Neuronal stem cell (in vitro differentiated cells): ENCODE measurements at places on chromosomes 13 and 19.

DNA sequence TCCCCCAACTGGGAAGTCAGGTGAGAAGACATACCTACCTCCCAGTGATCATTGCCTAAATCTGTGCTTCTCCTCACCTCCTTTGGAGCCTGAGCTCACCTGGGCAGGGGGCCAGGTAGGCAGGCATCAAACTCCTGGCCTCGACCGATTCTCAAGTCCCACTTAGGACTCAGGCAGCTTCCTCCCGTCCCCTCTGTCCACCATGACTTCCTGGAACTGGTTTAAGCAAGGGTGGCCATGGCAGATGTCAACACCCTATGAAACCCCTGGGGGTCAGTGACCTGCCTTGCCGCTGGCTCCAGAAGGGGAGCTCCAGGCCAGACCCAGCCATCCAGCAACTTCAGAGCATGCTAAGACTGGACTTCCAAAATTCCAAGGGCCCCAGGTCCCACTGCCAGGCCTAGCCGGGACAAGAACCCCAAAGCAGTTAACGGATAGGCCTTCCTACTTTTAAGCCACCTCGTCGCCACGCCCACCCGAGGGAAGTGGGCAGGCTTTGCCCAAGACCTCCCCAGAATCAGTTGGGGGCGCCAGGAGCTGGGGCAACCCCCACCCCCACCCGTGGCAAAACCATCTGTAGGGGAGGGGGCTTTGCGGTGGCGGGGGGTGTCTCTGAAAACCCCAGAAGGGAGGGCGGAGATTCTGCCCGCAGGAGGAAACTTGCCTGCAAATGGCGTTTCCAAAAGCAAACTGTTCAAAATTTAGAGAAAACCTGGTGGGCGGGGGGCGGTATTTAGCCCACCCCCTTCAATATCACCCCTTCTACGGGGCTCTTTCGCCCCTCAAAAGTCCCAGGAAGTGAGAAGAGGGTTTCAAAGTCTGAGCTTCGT lies 657 bp downstream of the PLIN3 start:
- H3K36me3 ChIP-seq, result peaks cover 5% of the 10 kb centered on the region
- no peaks in the 10 kb centered on the region for H3K27me3 ChIP-seq
- peak; percentile 47 for DNase-seq
- H3K27ac ChIP-seq, result no peak overlapping the region

- no peaks in the 10 kb centered on the region for H3K36me3 ChIP-seq
- no peak overlapping the region for H3K4me3 ChIP-seq
- DNase-seq, result no peak
- no peak overlapping the region for H3K27ac ChIP-seq
- H3K4me1 ChIP-seq, result no peaks in the 10 kb centered on the region
- no peaks in the 10 kb centered on the region for H3K27me3 ChIP-seq
Observed at GRCh38 chr19:15702534-15702930, 25.3 kb upstream of the OR10H2 start.

- no peak overlapping the region for H3K27ac ChIP-seq
- DNase-seq, result no peak
- peaks cover 98% of the 10 kb centered on the region for H3K36me3 ChIP-seq
- no peaks in the 10 kb centered on the region for H3K4me1 ChIP-seq
- no peak overlapping the region for H3K4me3 ChIP-seq
- H3K27me3 ChIP-seq, result no peaks in the 10 kb centered on the region
Observed at GRCh38 chr13:46775385-46776107, 21.4 kb downstream of the ESD start.

DNA sequence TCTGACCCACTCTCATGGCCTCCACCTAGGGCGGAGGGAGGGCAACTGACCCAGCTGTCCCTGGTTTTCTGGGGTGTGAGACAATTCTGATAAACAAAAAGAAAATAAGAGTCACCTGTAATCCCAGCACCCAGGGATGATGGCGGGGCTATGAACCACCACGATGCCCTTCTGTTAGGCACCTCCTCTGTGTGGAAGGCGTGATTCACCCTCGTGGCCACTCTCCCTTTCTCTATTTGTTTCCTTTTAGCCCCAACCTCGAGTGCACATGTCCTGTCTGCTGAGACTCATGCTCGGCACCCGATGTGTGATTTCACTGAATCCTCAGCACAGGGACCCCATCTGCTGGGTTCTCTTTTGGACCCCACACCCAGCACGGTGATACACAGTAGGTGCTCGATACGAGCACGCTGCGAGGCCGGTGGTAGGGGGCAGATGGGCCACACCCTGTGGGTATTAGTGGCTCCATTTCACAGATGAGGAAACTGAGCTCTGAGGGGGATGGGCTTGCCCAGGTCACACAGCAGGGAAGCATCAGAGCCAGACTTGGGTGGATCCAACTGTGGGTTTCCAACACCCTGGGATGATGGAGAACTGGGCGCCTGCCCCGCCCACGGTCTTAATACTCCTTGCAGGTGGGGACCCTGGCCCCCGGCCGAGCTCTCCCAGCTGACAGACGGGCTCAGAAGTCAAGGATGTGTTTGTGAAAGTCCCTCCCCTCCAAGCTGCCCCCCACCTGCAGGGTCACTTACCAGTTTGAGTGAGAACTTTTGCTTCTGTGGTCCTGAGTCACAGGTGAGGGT lies 24.9 kb downstream of the VRK3 start:
- no peak overlapping the region for H3K27ac ChIP-seq
- no peaks in the 10 kb centered on the region for H3K27me3 ChIP-seq
- no peaks in the 10 kb centered on the region for H3K4me1 ChIP-seq

- no peak overlapping the region for H3K27ac ChIP-seq
- no peaks in the 10 kb centered on the region for H3K27me3 ChIP-seq
- H3K36me3 ChIP-seq, result peaks cover 56% of the 10 kb centered on the region
- H3K4me3 ChIP-seq, result no peak overlapping the region
Observed at GRCh38 chr19:46919324-46919723, 58.5 kb downstream of the ARHGAP35 start.

GRCh38 chr13:44437356-44438233 lies 64.0 kb downstream of the SERP2 start:
- no peak overlapping the region for H3K27ac ChIP-seq
- peaks cover 13% of the 10 kb centered on the region for H3K36me3 ChIP-seq
- H3K4me3 ChIP-seq, result no peak overlapping the region
- DNase-seq, result peak; percentile 36

- no peaks in the 10 kb centered on the region for H3K36me3 ChIP-seq
- peak overlapping the region; percentile 44 for H3K4me3 ChIP-seq
- DNase-seq, result no peak
- no peaks in the 10 kb centered on the region for H3K4me1 ChIP-seq
- no peak overlapping the region for H3K27ac ChIP-seq
Observed at GRCh38 chr19:31350693-31351055, 1.4 kb upstream of the TSHZ3 start.

DNA sequence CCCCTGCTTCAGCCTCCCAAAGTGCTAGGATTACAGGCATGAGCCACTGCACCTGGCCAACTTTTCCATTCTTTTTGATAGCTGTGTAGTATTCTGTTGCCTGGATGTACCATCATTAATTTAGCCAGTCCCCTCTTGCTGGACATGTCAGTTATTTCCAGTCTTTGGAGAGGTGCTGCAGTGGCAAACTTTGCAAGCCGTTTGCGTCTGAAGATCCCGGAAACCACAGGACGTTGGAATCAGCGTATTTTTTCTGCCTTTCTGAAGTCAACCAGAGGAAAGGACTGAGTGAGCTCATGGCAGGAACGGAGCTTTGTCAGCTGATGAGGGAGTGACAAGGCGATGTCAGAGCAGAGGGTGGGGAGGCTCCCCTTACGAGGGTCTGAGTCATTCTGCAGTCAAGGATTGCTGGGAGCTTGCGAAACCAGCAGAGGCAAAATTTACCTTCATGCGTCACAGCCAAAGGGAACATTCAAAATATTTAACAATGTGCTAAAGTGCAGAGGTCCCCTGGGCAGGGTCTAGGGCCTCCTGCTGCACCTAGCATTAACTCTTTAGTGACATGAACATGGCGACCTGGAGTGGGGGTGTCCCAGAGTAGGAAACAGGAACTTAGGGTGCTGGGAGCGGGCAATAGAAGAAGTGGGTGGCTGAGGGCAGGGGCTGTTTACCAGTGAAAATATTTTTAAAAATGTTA lies 5.6 kb downstream of the C5AR1 start:
- no peak overlapping the region for H3K27ac ChIP-seq
- no peaks in the 10 kb centered on the region for H3K36me3 ChIP-seq
- H3K4me3 ChIP-seq, result no peak overlapping the region

GRCh38 chr19:55857149-55857548 lies 20.8 kb downstream of the NLRP4 start:
- no peaks in the 10 kb centered on the region for H3K36me3 ChIP-seq
- H3K4me3 ChIP-seq, result no peak overlapping the region
- H3K27me3 ChIP-seq, result peaks cover 7% of the 10 kb centered on the region
- no peak for DNase-seq
- H3K4me1 ChIP-seq, result no peaks in the 10 kb centered on the region

- no peak overlapping the region for H3K4me3 ChIP-seq
- H3K27me3 ChIP-seq, result peaks cover 8% of the 10 kb centered on the region
- no peak overlapping the region for H3K27ac ChIP-seq
Observed at GRCh38 chr13:99044764-99045163, 66.9 kb upstream of the DOCK9 start.

DNA sequence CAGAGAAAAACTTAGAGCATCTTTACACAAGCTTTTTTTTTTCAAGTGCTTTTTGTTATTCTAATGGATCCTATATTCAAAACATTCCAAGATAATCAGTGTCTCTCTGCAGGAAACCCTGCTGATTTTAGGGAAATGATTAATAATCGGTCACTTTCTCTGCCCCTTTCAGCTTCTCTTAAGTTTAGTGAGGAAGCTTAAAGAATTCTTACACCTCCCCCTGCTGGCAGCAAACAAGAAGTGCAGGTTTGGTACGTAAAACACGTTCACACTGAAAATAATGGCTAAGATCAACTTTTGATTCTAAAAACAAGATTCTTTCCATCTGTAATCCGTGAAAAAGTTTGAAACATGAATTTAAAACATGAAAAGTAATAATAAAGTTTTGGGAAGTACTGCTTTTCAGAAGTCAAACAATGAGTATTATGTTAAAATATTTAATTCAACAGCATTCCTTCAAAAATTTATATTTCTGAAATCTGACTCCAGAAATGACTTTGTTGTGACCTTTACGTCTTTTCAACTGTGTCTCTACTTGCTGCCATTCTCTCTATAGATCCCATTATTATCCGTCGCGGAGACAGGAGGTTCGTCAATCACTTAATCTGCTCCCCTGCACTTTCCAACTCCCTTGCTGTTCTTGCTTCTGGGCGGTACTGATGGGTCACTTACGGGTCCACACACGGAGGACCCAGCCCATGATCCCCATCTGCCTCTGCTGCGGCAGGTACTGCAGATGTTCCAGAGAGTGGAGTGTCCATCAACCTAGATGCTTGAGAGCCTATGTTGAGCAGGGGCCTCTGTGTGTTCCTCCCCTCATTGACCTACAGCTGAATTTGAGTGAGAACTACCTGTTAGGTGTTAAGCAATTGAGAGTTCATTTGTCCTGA lies 203.1 kb upstream of the EDNRB start:
- no peaks in the 10 kb centered on the region for H3K36me3 ChIP-seq
- DNase-seq, result peak; percentile 52
- H3K4me1 ChIP-seq, result no peaks in the 10 kb centered on the region
- no peak overlapping the region for H3K4me3 ChIP-seq
- no peak overlapping the region for H3K27ac ChIP-seq

DNA sequence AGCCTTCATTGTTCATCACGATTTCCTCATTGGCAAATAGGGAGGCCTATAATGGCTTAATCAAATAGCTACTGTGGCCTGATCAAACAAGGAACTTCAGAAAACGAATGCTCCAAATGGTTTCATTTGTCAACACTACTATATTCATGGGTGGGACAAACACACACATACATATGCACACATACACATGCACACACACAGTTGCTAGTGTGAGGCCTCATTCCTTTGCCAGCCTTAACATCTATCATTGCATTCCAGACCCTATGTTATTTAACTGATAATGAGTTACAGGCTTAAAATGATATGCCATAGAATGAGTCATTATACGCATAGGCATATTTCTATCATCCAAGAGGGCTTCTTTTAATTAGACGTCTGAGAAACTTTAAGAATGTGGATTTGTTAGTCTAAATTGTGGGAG lies 140.2 kb downstream of the KLF5 start:
- H3K36me3 ChIP-seq, result no peaks in the 10 kb centered on the region
- H3K4me1 ChIP-seq, result no peaks in the 10 kb centered on the region
- H3K27ac ChIP-seq, result no peak overlapping the region
- H3K27me3 ChIP-seq, result no peaks in the 10 kb centered on the region
- DNase-seq, result no peak

GRCh38 chr19:46608581-46609345 lies 7.6 kb downstream of the CALM3 start:
- no peak for DNase-seq
- H3K27me3 ChIP-seq, result no peaks in the 10 kb centered on the region
- no peak overlapping the region for H3K27ac ChIP-seq
- H3K36me3 ChIP-seq, result peaks cover 74% of the 10 kb centered on the region
- H3K4me1 ChIP-seq, result peaks cover 5% of the 10 kb centered on the region
- no peak overlapping the region for H3K4me3 ChIP-seq

DNA sequence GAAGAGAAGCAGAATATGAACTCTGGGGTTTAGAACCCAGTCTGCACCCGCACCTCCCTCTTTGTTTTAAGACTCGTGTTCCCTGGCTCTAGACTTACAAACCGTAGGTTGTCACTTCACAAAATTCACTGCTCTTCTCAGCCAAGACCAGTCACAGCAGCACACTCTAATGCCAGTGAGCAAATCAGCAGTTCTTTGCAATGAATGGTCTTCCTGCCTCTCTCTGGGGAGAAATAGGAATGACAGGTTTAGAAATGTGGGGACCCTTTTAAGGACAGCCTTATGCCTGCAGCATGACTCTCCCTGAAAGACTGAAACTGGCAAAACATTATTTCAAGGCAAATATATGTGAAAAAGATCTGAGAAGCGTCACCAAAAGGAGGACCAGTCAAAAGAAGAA lies 156.9 kb downstream of the KCTD15 start:
- H3K27ac ChIP-seq, result no peak overlapping the region
- no peak overlapping the region for H3K4me3 ChIP-seq
- peaks cover 8% of the 10 kb centered on the region for H3K27me3 ChIP-seq
- H3K4me1 ChIP-seq, result no peaks in the 10 kb centered on the region
- H3K36me3 ChIP-seq, result no peaks in the 10 kb centered on the region
- no peak for DNase-seq

DNA sequence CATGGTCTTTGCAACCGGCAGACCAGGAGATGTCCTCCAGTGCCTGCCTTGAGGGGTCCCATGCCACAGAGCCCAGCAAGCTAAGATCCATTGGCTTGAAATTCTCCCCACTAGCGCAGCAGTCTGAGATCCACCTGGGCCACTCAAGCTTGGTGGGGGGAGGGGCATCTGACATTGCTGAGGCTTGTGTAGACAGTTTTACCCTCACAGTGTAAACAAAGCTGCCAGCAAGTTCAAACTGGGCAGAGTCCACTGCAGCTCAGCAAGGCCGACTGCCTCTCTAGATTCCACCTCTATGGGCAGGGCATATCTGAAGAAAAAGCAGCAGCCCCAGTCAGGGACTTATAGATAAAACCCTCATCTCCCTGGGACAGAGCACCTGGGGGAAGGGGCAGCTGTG lies 32.0 kb upstream of the ITM2B start:
- no peaks in the 10 kb centered on the region for H3K27me3 ChIP-seq
- no peaks in the 10 kb centered on the region for H3K4me1 ChIP-seq
- DNase-seq, result no peak
- no peak overlapping the region for H3K4me3 ChIP-seq
- no peaks in the 10 kb centered on the region for H3K36me3 ChIP-seq
